ENCODE measurements at places on chromosomes 7 and 10. TPM values are rescaled to one million over a fixed set of nuclear protein-coding genes. Genes with fewer than 3 reads are reported as not detected.

- DNase-seq: no peak
- H3K27ac ChIP-seq: no peak overlapping the region
- no peak overlapping the region for H3K4me3 ChIP-seq
- H3K27me3 ChIP-seq: no peaks in the 10 kb centered on the region
- H3K36me3 ChIP-seq: no peaks in the 10 kb centered on the region
Observed at GRCh38 chr7:24725554-24726241, 31.6 kb downstream of the GSDME start.

- DNase-seq: no peak
- no peaks in the 10 kb centered on the region for H3K4me1 ChIP-seq
- no peaks in the 10 kb centered on the region for H3K27me3 ChIP-seq
Observed at GRCh38 chr10:42979181-42979580, 97.7 kb upstream of the RET start.

GRCh38 chr7:47844311-47844710 is 104.0 kb downstream of the PKD1L1 start:
- H3K27ac ChIP-seq: no peak overlapping the region
- no peaks in the 10 kb centered on the region for H3K4me1 ChIP-seq
- H3K36me3 ChIP-seq: no peaks in the 10 kb centered on the region
- H3K4me3 ChIP-seq: no peak overlapping the region
- H3K27me3 ChIP-seq: no peaks in the 10 kb centered on the region
- DNase-seq: no peak

GRCh38 chr7:146539836-146540235 is 423.2 kb downstream of the CNTNAP2 start:
- no peak overlapping the region for H3K4me3 ChIP-seq
- H3K27ac ChIP-seq: no peak overlapping the region
- no peaks in the 10 kb centered on the region for H3K36me3 ChIP-seq

The TEX47 gene
- not detected for total RNA-seq
